ENCODE measurements at places on chromosomes 1 and 21. TPM values are rescaled to one million over a fixed set of nuclear protein-coding genes. Genes with fewer than 3 reads are reported as not detected.

DNA sequence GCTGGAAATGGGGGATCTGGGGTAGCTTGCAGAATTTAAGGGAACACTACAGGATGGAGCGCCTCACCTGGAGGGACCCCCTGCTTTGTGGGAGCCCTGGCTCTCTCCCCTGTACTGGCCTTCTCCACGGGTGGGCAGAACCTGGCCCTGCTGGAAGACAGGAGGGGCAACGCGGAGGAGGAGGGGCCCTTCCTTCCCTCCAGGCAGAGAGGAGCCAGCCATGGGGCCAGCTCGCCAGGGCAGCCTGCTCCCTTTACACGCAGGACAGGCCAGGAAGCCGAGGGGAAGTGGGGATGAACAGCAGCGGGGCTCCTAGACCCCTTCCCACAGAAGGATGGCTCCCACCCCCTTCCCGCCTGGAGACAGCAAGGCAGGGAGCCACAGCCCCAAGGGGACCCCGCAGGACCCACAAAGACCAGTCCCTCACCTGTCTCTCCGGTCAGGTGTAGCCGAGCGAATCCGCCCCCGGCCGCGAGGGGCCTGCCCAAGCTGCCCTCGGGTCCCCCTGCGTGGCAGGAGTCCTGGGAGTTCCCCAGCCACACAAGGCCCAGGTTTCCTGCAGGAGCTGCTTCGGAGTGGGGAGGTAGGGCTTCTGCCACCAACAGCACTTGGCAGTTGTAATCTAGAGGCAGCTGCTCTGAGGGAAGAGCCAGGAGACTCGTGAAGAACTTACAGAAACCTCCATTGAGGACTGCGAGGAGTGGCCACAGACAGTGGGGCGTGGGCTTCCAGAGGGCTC lies 1.6 kb upstream of the SLC19A1 start:
- DNase-seq = no peak

DNA sequence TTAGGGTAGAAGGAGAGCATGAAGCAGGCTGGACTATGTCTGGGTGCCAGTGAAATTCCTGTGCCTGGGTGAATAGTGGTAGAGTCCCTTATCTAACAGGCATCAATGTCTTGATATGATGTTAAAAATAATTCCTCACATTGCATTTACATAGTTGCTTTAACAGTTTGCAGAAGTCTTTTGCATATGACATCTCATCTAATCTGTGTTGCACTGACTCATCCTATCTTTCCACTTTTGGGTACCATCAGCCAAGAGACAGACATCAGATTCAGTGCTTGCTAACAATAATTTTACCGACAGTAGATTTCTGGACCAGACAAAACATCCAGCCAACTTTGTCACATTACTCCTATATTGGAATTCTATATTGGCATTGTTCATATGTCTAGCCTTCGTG lies 92.5 kb downstream of the WDR64 start:
- no peak for DNase-seq

- DNase-seq = no peak
Measured at GRCh38 chr1:107551456-107551855, 410.6 kb downstream of the NTNG1 start.

Gene CLIC4
- 196 TPM for polyA plus RNA-seq

Gene CD34
- polyA plus RNA-seq = 149 TPM

Measured in right lung (tissue), 10 donors.